ENCODE measurements at places on chromosomes 16 and 17.

GRCh38 chr16:76583466-76583865 is 306.3 kb downstream of the CNTNAP4 start:
- DNase-seq, result no peak

DNA sequence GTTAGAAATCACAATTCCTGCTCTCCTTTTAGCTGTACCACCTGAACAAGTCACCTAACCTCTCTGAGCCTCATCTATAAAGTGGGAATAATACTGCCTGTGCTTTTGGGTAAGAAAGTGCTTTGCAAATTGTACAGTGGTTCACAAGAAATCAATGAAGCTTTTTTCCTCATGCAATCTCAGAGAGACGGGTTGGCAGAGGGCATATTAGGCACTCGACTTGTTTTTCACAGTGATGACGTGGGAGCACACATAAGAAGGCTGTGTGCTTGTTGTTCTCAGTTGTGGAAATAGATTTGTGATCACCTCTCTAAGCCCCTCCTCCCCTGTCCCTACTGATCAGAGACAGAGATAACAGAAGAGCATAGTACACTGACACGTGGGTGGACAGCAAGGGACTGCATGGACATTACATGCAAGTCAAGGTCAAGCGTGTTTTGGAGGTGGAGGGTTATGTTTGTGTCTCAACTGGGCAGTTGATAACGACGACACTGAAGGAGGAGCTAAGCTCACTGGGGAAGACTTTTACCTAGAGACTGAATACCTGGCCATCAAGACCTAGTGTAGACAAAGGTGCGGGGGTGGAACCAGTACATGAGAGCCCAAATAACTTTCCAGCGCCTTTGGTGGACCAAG is 1.7 kb upstream of the GPT2 start:
- no peak for DNase-seq

- no peak for DNase-seq
Observed at GRCh38 chr16:10934325-10935107, 7.8 kb downstream of the DEXI start.

DNA sequence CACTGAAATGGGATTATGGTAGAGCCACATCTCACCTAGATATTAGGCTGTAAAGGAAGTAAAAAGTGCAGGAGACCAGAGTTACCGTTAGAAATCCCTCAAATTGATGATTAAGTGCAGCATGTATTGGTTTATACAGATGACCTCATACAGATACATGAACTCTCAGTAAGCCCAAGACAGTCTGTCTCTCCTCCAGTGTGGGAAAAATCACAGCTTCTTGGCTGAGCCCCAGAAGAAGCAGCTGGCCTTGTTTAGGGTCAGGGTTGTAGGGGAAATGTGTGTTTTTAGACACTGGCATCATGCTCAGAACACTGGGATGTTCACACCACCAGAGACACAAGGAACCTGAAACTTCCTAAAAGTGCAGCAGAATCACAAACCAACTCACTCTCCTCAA is 135.9 kb downstream of the KATNIP start:
- no peak for DNase-seq

GRCh38 chr17:81868674-81869220 is 2.4 kb downstream of the ARHGDIA start:
- no peak for DNase-seq

- no peak for DNase-seq
Observed at GRCh38 chr17:3400055-3400454, 1.8 kb upstream of the OR1E1 start.
